Suppressor macrophage treated with lipopolysaccharide for 4 hours (primary cell): ENCODE measurements at places on chromosomes 16 and 17.
A peak's percentile ranks its signal among the peaks of the same experiment; 100 is the strongest.

GRCh38 chr17:30812218-30813177 lies 12.0 kb downstream of the CRLF3 start:
- DNase-seq = peak; percentile 28

- no peak for DNase-seq
These were observed 15.1 kb upstream of the SLC52A1 start for GRCh38 chr17:5050278-5050677.

DNA sequence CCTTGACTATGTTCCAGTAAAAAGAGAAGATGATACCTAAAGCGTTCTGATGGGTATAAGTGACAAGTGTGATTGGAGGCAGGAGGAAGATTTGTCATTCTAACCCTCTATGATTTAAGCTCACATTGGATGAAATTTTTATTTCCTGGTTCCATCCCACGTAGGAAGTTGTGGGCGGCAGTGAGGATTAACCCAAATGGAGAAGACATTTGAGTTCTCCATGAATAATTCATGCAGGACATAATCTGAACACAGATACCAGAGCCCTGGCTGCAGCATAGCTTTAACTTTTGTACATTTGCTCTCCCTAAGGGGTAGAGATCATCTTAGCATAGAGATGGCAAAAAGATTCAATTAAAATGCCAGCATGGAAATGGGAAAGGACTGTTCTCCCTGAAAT lies 146.3 kb downstream of the SLC39A11 start:
- DNase-seq = peak; percentile 12

DNA sequence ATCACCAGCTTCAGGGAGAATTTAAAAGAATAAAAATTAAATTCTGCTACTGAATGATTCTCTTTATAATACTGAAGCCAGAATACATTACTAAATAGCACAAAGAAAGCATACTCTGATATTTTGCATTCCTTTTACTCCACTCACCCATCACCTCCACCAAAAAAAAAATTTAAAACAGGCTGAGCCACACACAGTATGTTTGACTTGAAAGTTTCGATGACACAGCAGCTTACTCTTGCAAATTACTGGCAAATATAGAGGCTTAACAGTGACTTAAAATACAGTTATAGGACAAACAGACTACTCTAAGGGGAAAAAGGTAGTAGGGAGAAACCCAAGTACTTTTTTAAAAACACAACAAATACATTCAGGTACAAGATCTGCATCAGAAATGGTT lies 39.2 kb downstream of the GPATCH8 start:
- no peak for DNase-seq

GRCh38 chr17:77429969-77430752 lies 289.4 kb downstream of the SEC14L1 start:
- DNase-seq = peak; percentile 82

DNA sequence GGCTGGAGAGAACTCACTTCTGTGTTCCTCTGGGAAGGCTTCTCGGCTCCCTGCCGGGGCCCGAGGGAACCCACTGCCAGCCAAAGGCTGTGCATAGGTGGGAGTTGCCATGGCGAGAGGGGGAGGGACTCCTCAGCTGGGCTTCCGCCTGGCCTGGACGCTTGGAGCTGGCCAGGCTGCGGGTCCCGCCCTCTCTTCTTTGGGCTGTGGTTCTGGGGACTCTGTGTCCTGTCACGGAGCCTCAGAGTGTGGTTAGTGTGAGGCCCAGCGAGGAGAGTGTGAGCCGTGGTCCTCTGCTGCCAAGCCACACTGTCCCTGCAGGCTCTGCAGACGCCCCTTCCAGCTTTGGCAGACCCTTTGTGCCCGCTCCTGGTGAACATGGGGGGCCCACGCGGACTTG lies 123.1 kb downstream of the OR1D5 start:
- DNase-seq = no peak

GRCh38 chr16:88806491-88807111 lies 3.0 kb downstream of the CDT1 start:
- DNase-seq = no peak

DNA sequence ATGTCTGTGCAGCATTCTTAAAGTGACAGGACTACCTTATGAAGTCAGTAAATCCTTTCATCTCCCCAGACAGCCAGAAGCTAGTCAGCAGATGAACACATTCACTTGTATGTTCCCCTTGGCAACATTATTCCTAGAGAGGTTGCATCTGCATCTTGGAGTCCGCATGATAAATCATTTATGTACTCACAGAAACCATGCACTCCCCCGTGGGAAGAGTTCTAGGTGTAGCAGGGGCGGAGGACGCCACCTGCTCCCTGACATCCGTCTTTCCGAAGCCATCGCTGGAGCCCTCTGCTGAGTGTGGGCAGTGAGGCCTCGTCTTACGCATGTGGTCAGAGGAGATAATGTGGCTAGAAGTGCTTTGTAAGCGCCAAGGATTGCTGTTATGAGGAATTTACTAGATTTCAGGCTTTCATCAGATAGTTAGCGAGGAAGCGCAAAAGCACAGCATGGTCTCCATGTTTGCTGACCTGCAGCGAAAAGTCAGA lies 144.5 kb downstream of the RPTOR start:
- DNase-seq = no peak

DNA sequence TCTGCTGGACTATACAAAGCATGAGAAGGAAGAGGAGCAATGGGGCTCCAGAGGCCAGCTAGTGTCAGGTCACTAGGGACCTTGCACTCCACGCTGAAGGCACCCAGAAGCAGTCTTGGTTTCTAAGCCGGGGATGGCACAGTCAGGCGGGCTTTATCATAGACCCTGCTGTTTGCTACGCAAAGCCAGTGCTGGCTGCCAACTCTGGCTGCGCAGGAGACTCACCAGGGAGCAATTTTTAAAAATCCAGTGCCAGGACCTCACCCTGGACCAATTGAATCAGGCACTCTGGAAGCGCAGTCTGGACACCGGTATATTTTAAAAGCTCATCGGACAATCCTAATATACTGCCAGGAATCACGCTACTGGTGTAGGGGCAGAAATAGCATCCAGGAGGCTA lies 368.5 kb upstream of the XYLT1 start:
- no peak for DNase-seq

- peak; percentile 8 for DNase-seq
These were observed 761 bp downstream of the PDF start for GRCh38 chr16:69329369-69330285.

- DNase-seq = no peak
These were observed 8.2 kb upstream of the CACNA1H start for GRCh38 chr16:1144476-1145382.

DNA sequence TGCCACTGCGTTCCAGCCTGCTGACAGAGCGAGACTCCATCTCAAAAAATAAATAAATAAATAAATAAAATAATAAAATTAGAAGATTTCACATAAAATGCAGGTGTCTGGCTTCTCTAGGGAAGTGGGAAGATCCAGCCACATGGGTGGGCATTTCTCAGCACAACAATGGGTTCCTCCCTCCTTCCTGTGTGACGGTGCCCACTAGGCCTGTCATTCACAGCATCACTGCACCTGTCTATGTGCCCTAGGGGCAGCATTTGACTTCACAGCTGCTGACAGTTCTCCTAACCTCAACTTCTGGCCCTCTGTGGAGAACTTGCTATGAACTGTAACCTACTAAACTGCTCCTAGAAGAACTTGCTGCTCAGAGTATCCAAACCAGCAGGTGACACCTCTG lies 3.0 kb downstream of the ABHD15 start:
- DNase-seq = no peak

DNA sequence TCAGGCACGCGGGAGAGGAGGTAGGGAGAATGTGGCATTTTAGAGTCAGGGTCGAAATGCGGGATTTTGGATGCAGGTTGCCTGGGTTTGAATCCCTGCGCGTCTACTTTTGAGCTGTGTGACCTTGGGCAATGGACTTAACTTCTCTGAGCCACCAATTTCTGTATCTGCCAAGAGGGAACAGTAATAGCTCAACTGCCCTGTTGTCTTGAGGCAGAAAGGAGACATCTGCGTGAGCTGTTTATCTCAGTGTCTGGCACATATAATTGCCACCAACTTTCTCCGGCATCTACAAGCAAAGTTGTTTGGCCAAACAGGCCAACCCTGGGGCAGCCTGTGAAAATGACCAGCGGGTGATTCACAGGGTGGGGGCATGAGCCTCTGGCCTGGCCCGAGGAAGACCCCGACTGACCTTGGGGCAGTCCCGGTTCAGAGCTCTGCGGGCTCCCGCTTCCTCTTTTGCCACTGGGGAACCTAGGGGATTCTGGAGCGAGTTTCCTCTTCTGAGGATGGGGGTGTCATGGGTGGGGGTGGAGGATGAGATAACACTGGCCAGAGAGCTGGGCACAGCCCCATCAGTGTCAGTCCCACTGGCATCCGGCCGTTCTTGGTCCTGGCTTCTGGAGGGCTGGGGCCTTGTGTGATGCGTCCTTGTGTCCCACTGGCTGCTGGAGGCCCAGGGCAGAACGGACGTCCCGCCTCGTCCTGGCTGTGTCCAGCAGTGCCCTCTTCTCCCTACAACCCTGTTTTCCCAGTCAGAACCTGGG lies 1.3 kb downstream of the SNN start:
- DNase-seq = peak; percentile 98

GRCh38 chr17:5096731-5097100 lies 15.0 kb downstream of the ZNF232 start:
- DNase-seq = no peak

- DNase-seq = peak; percentile 63
These were observed 13.7 kb upstream of the OSGIN1 start for GRCh38 chr16:83939266-83939855.

- peak; percentile 51 for DNase-seq
These were observed 4.4 kb downstream of the KDM6B start for GRCh38 chr17:7838090-7839075.

DNA sequence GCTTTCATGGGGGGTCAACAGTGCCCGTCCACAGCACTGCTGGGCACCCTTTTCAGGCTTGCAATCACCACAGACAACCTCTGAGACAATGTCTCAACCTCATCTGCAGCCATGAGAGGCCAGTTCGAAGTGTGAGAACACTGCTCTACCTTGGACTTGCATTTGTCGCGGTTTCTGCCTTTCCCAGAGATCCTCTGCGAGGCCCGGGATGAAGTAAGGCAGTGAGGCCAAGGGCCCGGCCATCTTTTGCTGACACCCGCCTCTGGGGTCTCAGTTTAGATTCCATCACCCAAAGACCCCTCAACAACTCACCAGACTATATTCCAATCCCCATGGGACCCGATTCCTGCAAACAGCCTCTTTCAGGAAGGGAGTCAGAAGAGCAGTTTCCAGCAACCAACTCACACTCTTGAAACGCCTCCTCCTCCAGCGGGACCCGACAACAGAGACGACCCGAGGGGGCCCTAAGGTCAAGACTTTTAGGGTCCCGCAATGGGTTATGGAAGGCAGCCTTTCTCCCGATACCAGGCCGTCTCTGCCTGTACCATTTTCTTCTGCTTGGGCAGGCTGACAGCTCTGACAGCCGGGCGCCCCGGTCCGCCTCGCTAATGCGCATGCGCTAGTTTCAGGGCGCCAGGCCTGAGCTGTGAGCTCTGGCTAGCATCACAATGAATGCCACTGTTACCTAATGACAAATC lies 576.0 kb downstream of the KCNJ18 start:
- DNase-seq = no peak

- no peak for DNase-seq
These were observed 227.6 kb downstream of the UTP18 start for GRCh38 chr17:51487947-51488346.

- no peak for DNase-seq
These were observed 585 bp downstream of the ALOX12 start for GRCh38 chr17:6996256-6997011.

GRCh38 chr16:49452578-49452977 lies 79.0 kb downstream of the C16orf78 start:
- no peak for DNase-seq

GRCh38 chr16:4498546-4499195 lies 22.5 kb downstream of the HMOX2 start:
- DNase-seq = no peak

DNA sequence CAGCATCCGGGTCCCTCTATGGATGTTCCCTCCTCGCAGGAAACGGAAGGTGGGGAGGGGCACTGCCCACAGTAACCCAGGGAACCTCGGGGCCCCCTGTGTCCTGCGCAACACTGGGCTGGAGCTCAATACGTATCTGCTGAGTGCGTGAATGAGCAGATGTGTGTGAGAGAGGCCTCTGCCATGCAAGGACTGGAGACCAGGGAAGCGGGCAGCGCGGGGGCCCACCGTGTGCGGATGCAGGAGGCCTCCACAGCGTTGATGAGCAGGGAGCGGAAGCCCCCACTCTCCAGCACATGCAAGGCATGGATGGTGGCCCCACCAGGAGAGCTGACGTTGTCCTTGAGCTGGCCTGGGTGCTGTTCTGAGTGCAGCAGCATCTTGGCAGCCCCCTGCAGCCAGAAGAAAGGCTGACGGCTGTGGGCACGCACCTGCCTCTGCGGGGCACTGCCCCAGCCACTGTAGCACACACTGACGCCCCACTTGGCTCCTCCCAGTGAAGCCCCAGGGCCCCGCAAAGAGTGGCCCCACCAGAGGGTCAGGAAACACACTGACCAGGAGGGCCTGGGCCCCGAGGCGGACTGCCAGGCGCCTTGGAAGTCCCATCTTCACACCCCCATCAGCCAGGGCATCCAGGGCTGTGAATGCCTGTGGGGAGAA lies 2.9 kb downstream of the PYCR1 start:
- DNase-seq = no peak

DNA sequence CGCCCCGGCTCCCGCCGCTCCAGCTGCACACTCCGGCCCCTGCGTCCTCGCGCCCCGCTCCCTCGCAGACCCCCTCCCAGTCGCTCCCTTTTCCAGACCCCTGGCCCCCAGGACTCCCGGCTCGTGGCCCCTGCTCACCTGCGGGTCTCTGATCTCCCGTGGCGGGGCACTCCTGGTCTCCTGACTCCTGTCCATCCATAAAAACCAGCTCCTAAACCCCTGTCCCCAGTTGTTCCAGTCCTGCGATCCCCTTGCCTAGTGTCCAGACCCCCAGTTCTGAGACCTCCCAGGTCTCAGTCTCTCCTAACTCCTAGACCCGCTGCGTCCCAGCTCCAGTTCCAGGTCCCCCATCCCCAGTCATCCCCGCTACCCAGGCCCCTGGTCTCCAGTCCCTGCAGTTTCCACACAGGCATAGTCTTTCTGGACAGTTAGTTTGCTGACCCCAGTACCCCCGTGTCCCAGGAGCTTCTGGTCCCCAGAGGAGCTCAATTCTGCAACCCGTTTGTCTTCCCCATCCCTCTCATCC lies 379 bp downstream of the SNX29 start:
- DNase-seq = no peak
